H4 (cell line): ENCODE measurements at places on chromosomes 11 and 22.
A peak's percentile ranks its signal among the peaks of the same experiment; 100 is the strongest.

DNA sequence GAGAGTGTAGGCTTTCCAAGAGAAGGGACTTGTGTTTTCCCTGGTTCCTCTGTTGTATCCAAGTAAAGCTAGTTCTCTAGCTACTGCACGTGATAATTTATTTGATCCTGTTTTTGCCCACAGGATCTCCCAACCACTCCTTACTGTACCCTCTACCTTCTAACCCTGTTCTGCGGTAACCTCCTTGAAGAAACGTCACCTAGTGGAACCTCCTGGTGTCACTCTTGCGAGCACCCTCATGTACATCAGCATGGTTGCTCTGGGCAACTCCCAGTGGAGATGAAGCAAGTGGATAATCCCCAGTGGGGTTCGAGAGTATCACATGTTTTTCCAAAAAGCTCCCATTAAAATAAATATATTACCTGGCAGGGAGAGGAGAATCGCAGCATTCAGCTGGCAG is 108.9 kb upstream of the CLMP start:
- no peak for DNase-seq

- no peak for DNase-seq
These were observed 28.1 kb upstream of the BID start for GRCh38 chr22:17802411-17802810.

GRCh38 chr22:29268511-29269229 is 602 bp downstream of the EWSR1 start:
- DNase-seq, result no peak

GRCh38 chr22:27616033-27616432 is 185.5 kb downstream of the MN1 start:
- no peak for DNase-seq

DNA sequence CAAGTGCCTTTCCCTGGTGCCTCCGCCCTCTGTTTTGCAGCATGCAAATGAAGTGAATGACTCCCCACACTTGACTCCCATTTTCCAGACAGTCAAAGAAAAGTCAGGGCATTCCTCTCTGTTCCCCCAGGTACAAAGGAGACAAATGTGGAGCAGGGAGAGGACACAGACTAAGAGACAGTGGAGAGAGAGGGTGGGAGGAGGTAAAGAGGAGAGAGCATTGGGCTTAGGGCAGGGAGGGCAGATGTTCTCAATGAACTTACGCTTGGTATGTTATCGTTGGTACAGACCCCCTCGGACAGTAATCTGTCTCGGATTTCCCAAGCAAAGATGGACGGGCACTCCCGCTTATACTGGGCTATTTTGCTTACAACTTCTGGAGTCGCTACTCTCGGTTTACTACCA is 9.8 kb downstream of the PAX6 start:
- DNase-seq, result no peak

DNA sequence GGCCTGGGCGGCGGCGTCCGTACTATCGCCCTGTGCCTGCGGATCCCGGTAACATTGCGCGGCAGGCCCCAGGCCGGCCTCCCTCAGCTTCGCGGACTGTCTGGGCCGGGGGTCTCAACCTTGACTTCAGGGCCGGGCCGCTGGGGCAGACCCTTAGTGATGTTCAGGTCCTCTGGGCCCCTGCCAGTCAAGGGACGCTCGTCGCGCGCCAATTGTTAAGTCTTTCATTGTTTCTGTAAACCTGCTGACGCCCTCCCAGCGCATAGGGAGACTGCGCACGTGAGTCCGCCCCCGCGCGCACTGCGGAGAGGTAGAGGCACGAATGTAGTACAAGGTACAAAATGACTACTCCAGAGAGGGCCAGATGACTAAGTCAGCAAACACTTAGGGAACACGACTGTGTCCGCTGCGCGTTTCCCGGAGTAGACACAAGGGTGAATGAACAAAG is 451 bp upstream of the HDHD5 start:
- DNase-seq, result peak; percentile 5

DNA sequence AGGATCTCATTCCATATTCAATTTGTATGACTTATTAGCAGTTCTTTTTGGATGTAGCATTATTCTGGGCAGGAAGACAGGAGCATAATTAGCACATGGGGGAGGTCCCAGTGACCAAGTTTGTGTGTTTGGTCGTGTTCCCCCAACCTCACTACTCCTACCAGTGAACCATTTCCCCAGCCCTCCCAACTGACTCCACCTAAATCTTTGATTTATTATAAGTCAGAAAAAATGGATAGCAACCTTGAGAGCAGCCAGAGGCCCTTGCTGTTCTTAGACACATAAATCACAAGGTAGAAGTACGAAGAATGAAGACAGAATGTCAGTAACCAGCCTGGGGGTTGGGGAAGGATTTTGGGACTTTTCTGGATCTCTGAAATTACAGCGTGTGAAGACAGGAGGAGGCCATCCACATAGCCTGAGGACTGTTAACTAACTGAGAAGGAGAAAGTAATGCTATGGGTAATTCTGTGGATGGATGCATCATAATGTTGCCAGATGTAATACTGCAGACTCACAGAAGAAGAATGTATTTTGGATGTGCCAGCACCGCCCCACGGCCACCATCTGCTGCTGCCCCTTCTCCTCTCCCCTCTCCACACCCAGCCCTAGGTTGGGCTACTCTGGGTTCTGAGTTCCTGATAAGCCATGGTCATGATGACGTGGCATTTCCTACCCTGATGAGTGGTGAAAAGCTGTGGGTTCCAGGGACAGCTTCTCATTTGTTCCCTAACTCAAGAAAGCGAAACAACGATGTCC is 124.3 kb upstream of the TTC12 start:
- peak; percentile 97 for DNase-seq

GRCh38 chr22:47797342-47797945 is 1035.0 kb downstream of the TBC1D22A start:
- DNase-seq, result no peak

DNA sequence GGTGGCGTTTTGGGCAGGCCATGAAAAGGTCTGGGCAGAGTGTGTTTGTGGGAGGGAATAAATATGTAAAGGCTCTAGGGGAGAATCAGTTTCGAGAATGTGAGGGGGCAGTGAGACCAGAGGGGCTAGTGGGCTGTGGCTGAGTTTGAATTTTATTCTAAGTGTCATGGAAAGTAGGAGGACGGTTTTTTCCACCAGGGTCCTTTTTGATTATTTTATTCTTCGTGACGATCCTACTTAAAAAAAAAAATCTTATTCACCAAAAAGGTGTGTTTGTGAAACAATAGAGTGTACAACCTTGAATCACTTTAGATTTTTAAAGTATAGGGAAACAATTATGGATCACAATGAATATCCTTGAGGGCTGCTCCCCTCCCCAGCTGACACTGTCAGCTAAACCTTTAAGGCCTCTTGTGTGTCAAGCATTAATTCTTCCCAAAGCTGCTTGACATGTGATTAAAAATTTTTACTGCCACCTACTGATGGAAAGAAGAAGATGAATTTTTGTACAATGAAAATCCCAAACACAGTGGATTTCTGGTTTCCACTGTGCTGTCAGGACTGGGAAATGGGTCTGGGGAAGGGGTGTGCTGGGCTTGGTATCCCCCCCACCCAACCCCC is 107.5 kb upstream of the OR4B1 start:
- peak; percentile 64 for DNase-seq

DNA sequence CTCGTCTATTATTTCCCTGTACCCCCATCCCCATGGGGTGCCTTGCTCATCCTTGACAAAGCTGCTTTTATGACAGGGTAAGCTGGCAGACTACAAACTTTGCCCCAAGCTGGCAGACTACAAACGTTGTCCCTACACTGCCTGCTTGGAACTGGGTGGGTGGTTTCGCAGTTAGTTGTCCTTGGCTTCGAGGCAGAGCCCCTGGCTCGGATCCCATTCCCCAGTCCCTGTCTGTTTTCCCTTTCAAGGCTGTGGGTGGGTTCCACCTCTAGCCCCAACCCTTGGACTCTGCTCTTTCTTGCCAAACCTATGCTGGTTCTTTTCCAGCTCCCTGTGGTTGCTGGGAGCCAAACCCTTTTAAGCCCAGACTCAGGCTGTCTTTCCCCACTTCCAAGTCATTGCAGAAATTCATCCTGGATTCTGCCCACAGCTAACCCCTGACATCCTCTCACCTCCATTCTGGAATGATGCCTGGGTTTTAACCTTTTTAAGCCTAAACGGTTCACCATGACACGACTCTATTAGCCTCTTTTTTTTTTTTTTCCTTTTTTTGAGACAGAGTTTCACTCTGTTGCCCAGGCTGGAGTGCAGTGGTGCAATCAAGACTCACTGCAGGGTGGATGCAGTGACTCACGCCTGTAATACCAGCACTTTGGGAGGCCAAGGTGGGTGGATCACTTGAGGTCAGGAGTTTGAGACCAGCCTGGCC is 9.2 kb upstream of the RBM14 start:
- peak; percentile 85 for DNase-seq

DNA sequence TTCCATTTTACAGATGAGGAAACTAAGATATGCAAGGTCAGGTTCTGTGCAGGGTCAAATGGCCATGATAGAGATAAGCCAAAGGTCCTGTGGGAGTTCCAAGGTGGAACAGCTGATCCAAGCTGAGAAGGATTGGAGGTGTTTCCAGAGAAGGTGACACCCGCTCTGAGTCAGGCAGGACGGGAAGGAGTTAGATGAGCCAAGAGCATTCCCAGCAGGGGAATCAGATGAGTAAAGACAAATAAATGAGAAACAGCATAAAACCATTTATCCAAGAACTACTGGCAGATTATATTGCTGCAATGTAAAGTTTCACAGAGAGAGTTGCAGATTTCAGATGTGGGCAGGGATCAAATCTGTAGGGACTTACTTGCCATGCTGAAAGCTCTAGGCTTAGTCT is 18.9 kb upstream of the HEPHL1 start:
- no peak for DNase-seq

GRCh38 chr11:121741351-121741760 is 288.6 kb upstream of the SORL1-AS1 start:
- DNase-seq, result no peak

DNA sequence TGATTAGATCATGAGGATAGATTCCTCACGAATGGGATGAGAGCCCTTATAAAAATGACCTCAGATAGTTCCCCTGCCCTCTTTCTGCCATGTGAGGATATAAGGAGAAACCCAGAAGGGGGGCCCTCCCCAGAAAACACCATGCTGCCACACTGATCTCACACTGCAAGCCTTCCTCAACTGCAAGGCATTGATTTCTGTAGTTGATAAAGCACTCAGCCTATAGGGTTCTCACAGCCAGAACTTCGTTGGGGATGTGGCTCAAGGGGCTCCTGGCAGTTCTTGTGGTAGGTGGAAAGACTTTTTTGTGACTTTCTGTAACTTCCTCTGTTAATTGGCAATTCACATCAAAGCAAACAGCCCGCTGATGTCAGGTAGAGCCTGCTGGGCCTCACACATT is 108.9 kb downstream of the CD44 start:
- no peak for DNase-seq

GRCh38 chr22:17370026-17370765 is 936 bp downstream of the CECR2 start:
- no peak for DNase-seq

GRCh38 chr11:31652528-31652927 is 143.0 kb downstream of the ELP4 start:
- no peak for DNase-seq

- no peak for DNase-seq
These were observed 12.4 kb upstream of the TOP3B start for GRCh38 chr22:21994881-21995444.

GRCh38 chr11:133386262-133386661 is 146.0 kb downstream of the OPCML start:
- DNase-seq, result no peak

DNA sequence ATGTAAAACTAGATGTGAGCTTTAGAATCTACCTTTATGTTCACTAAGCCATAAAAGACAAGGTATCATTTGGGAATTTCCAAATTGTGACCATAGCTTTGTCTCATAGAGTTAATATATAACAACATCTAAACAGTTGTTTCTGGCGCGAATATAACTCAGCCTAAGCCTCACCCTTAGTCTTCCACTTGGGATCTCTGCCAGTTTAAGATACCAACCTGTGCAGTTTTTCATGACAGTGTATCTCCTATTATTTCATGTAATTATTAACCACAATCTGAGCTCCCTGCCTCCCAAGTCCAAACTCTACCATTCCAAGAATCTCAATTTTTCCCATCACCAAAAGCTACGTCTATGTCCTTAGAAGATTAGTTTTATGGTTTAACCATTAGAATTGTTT is 572.5 kb upstream of the ISX start:
- DNase-seq, result no peak

DNA sequence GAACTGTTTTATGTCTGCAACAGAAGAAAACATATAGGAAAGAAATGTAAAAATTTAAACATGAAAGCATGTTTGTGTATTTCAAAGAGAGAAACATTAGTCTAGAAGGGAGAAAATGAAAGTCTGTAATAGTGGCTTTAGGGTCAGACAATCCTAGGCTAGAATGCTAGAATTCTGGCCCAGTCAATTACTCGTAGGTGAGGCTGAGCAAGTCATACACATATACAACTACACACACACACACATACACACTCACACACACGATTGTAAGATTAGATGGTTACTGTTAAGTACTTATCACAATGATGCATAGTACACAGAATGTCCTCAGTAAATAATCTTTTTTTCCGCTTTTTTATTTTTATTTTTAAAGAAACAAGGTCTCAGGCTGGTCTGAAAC is 37.7 kb upstream of the PCF11 start:
- DNase-seq, result no peak

DNA sequence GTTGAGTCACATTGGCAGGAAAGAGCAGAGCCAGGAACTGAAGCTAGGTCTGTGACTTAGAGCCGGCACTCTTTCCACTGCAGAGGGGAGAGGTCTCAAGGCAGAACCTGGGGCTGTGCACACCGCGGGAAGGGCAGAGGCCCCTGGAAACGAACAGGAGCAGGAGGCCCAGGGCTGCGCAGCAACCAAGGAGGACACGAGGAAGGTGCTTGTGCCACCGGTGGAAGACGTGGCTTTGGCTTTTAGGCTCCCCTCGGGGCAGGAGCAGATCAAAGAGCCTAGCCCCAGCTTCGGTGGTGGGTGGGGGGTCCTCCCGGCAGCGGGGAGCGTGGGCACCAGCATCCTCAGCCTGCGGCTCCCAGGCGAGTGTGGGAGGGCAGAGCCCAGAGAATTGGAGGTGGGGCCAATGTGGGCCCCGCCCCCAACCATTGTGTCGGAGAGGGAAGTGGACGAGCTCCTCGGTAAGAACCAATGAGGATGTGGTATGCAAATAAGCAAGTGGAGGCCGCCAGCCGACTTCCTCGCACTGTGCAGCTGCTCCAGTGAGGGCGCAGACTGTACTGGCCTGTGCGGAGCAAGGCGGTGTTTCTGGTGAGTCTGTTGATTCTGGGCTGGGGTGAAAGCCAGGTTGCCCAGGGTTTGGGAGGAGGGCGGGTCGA is at the start of gene CCDC116:
Gene CCDC116 (plus strand): TSS at position 524 of the 659 bp plus-strand sequence. CDS start 422 bp downstream, outside the sequence.
- no peak for DNase-seq

DNA sequence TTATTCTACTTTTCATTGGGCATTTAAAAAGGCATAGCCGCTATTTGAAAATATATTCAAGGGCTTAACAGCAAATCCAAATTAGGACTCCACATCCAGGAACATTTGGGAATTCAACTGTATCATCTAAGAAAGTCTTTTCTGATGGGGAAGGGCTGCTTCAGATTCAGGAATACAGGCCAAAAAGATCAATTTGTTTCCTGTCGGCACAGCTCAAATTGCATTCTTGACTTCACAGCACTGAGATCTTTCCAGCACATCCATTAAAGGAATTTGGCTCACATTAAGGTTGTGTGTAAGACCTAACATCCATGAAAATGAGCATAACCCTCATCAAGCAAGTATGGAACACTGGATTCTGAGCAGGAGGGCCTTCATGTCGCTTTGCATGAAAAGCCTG is 1169.5 kb upstream of the CCDC90B start:
- no peak for DNase-seq
